ENCODE measurements at places on chromosomes 12 and 14.

GRCh38 chr14:54329082-54329695, 67.6 kb upstream of the CDKN3 start:
- no peak for DNase-seq

GRCh38 chr12:19671695-19672094, 232.4 kb downstream of the AEBP2 start:
- DNase-seq = no peak

DNA sequence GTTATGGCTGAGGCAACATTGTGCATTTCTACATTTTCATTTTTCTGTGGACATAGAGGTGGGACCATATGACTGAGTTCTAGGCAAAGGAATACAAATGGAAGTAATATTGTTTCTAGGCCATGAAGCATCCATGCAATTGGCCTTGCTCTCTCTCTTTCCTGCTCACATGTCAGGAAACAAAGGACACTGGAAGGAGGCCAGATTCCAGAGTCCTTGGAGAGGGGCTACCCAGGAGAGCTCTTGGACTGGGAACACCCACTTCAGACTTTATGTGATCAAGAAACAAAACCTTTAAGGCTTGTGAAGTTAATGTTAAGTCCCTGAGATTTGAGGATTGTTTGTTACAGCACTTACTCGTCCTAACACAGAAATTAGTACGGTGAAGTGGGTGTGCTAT, 32.8 kb downstream of the PDZRN4 start:
- DNase-seq = no peak

- DNase-seq = no peak
Measured at GRCh38 chr14:61505815-61506809, 184.7 kb downstream of the PRKCH start.

GRCh38 chr14:21535545-21536417, 9.6 kb upstream of the SALL2 start:
- DNase-seq = no peak

GRCh38 chr12:111105294-111105693, 184.9 kb upstream of the MYL2 start:
- DNase-seq = no peak

- DNase-seq = no peak
Measured at GRCh38 chr12:6884539-6884938, 11.4 kb upstream of the SPSB2 start.

DNA sequence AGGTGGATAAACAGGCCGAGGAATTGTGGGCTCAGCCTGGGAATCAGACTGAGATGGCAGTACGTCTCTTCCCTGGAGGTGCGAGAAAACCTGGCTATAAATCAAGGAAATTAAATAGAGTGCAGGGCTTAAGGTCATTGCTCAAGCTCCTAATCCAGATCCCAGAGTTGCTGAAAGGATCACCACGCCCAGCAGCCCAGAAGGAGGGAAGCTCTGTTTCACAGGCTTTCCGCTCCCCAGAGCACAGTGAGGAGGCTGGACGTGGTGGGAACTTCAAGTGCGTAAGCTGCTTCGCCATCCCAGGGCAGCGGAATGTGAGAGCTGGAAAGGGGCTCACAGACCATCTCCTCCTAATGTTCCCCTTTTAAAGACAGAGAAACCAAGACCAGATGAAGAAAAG, 651.6 kb upstream of the TBX3 start:
- DNase-seq = no peak

DNA sequence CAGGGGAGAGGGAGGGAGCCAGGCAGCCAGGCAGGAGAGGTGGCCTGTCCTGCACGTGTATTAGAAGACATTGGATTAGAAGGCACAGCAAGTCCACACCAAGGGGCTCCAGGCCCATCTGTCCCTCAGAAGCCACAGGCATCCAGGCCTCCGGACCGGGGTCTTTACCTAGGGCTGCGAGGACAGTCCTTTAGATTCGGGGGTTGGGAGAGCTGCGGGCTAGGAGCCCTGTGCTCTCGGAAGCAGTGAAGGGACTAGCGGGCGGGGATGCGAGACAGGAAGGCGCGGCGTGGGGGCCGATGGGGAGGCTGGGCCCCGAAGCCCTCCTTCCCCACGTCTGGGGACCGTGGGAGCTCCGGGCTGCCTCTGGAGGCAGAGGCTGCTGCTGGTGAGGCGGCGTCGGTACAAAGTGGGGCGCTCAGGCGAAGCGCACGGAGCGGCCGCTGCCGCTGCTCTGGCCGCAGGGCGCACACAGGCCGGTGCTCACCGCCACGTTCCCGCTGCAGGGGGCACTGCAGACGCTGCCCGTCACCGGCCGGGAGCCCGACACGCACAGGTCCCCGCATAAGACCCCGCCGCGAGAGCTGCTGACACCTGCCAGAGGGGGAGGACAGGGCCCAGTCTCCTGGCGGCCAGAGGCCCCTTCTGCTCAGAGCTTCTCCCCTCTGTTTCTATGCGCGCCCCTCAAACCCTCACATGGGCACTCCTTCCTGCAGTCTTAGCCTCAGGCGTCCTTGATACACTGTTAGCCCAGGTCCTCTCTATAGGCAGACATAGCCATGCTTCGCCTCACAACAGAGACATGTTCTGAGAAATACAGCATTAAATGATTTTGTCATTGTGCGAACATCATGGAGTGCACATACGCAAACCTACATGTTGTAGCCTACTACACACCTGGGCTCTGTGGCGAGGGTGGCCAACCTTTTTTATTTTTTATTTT, 17.3 kb downstream of the KRT7 start:
- no peak for DNase-seq

- DNase-seq = no peak
Measured at GRCh38 chr12:115570069-115570777, 707.3 kb downstream of the MED13L start.

DNA sequence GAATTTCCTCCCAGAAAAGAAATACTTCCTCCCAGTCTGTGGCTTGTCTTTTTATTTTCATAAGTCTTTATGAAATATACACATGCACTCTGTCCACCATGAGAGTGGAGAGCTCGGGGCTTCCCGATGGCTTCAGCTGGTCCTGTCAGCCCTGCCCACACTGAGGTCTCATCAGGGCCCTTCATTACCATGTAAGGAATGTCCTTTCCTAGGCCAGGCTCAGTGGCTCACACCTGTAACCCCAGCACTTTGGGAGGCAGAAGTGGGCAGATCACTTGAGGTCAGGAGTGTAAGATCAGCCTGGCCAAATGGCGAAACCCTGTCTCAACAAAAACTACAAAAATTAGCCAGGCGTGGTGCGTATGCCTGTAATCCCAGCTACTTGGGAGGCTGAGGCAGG, 77.0 kb downstream of the CPSF2 start:
- no peak for DNase-seq

GRCh38 chr12:20211541-20211940, 156.8 kb upstream of the PDE3A start:
- DNase-seq = no peak

DNA sequence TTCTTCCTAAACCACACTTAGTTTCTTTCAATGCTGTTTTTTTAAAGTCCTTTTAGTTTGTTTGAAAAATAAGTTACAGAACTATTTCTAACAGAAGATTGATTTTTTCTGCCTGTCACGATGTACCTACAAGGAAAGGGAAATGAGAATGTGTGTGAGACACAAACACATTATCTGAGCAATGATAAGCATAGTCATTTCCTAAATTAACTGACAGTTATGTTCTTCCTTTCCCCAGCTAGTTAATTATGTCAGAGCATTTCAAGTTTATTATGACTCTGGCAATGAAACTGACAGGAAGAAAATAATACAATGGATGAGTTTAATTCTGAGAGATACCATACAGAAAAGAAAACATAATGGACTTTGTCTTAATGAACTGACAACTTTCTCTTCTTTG, 21.3 kb upstream of the LDHB start:
- DNase-seq = no peak

DNA sequence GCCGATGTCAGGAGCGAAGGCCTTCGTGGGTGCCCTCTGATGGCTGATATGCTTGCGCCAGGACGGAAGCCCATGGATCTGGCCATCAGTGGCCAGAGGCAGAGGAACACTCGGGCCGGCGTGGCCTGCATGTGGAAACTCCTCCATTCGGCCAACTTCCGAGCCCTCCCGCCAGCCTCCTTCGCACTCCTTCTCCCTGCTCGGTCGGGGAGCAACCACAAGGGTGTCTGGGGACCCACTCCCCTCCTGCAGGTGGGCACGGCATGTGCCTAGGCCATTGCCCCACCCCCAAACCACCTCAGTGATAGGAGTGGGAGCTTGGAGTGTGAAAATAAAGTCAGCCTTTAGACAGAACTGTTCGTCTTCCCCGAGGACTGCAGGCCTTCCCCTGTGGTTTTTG, 231.3 kb downstream of the BCL11B start:
- no peak for DNase-seq

- DNase-seq = peak; percentile 93
Measured at GRCh38 chr12:104478396-104479122, 21.8 kb downstream of the CHST11 start.

GRCh38 chr14:94469261-94469660, 6.7 kb downstream of the SERPINA9 start:
- no peak for DNase-seq

DNA sequence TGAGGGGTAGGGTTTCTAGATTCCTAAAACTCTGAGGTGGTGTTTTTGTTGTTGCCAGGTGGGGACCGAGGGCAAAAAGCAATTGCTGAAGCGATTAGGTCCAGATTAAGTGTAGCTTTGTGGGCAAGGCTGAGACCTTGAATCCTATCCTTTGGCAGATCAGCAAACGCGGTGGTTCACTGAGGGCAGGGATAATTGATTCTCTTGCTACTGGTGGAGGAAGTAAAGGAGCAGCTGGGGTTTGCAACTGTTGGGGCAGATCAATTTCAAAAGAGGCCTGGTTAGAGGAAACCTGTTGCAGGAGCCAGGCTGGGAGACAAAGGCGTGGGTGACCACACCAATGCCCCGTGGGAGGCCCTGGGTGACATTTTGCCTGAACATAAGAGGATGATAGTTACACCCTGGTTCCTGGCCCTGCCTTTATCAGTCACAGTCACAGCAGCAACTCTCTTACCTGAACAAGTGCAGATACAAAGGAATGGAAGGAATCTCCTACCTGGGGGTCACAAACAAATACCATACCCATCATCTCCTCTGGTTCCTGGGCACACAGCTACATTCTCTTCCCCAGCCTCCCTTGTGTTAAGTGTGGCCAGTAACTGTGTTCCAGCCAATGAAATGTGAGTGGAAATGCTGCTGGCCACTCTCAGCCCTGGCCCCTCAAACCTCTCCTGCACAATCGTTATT, 43.3 kb upstream of the RASSF3 start:
- DNase-seq = no peak

- no peak for DNase-seq
Measured at GRCh38 chr12:53198486-53199110, 8.5 kb downstream of the ITGB7 start.

DNA sequence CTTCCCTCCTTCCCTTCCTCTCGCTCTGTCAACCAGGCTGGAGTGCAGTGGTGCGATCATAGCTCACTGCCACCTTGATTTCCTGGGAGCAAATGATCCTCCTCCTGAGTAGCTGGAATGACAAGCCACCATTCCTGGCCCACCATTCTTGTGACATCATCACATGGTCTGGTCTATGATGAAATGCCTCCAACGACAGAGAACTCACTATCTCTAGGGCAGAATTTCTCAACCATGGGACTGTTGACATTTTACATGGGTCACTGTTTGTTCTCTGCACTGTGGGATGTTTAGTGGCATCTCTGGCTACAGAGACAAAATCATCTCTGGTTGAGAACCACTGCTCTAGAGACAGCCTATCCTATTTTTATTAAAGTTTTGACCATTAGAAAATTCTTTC, 9.7 kb downstream of the VRK1 start:
- DNase-seq = no peak

DNA sequence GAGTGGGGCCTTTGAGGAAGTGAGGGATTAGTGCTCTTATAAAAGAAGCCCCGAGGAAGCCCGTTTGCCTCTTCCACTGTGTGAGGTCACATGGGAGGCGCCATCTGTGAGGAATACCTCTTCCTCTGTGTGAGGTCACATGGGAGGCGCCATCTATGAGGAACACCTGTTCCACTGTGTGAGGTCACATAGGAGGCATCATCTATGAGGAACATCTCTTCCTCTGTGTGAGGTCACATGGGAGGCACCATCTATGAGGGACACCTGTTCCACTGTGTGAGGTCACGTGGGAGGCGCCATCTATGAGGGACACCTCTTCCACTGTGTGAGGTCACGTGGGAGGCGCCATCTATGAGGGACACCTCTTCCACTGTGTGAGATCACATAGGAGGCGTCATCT, 69.7 kb downstream of the SLC24A4 start:
- DNase-seq = no peak

- DNase-seq = no peak
Measured at GRCh38 chr12:49974231-49974675, 1.5 kb downstream of the AQP6 start.

Measured in SIG-M5 (cell line).